HS-27A (cell line): ENCODE measurements at places on chromosomes 11 and 22.

- no peak for DNase-seq
Measured at GRCh38 chr22:42511401-42511891, 8.2 kb downstream of the RRP7A start.

GRCh38 chr11:8766988-8767374 lies 84.4 kb downstream of the RPL27A start:
- no peak for DNase-seq

- no peak for DNase-seq
Measured at GRCh38 chr22:49436056-49436455, 391.6 kb downstream of the BRD1 start.

DNA sequence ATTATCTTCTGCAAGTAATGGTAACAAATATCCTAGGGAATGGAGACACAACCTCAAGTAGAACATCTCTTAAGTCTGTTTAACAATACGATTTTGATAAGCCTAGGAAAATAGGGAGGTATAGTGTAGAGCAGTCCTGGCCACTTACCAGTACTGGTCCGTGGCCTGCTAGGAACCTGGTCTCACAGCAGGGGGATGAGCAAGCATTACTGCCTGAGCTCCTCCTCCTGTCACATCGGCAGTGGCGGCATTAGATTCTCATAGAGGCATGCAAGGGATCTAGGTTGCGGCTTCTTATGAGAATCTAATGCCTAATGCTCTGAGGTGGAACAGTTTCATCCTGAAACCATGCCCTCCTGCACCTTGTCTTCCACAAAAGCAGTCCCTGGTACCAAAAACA lies 4.4 kb downstream of the OR51V1 start:
- DNase-seq: no peak

DNA sequence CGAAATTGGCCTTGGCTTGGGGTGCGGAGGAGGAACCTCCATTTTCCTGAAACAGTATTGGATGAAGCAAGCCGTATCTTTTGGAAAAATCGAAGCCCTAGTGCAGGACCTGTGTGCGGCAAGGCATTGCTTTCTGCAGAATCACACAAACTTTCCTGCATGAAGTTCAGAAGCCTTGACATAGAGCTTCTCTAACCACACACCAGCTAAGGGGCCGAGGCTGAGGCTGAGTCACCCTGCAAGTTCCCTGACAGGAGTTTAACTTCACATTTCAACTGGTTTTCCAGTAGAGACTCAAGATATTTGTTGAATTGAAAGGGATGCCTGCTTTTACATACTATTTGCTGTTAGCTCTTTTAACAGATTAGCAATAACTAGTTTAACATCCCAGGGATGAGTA lies 67.8 kb downstream of the TCF20 start:
- no peak for DNase-seq

DNA sequence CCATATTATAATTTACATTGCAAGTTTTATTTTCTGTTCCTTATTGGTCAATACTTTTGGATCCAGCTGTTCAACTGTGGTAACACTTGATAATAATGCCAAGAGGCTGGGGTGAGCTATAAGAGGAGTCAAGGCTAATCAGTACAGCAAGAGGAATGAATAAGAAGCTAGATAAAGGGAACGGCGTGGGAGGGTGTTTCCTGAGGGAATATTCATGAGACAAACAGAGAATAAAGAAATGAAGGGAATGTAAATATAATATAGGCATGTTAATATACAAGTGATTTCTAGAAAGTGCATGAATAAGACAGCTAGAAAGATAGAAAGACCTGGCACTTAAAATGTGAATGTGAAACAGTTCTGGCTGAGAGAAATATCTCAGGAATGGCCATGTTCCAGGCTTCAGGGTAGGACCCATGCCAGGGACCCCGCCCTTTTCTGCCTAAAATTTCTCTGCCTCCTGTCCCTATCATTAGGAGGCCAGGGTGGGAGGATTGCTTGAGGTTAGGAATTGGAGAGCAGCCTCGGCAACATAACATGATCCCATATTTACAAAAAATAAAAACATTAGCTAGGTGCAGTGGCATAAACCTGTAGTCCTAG lies 3.9 kb downstream of the OR51B4 start:
- DNase-seq: no peak

DNA sequence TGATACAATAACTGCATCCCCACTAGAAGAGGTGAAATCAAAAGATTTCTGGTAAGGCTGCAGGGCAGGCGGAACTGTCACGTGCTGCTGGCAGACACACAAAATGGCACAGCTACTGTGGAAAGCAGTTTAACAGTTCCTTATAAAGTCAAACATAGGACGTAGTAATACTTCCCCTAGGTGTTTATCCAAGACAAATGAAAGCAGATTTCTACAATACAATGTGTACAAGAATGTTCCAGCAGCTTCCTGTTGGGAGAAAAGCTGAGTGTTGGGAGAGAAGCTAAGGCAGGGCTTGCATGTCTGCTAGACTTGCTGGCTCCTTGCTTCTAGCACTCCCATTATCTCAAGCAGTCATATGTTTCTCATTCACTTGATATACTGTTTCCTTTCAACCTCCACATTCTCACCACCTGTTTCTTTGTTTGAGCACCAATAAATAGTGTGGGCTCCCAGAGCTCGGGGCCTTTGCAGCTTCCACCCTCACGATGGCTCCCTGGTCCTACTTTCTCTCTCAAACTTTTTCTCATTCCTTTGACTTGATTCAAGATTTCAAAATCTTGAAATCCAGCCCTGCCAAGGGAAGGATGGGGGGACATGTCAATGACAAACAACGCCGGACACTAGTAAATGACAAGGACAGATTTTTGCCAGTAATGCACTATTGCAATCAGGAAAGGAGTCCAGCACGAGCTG lies 21.2 kb upstream of the IL17RA start:
- no peak for DNase-seq

GRCh38 chr11:85787168-85787567 lies 23.8 kb downstream of the SYTL2 start:
- DNase-seq: no peak

GRCh38 chr11:30495437-30495836 lies 90.7 kb downstream of the MPPED2 start:
- no peak for DNase-seq

- no peak for DNase-seq
Measured at GRCh38 chr11:19460718-19461405, 220.1 kb upstream of the E2F8 start.

DNA sequence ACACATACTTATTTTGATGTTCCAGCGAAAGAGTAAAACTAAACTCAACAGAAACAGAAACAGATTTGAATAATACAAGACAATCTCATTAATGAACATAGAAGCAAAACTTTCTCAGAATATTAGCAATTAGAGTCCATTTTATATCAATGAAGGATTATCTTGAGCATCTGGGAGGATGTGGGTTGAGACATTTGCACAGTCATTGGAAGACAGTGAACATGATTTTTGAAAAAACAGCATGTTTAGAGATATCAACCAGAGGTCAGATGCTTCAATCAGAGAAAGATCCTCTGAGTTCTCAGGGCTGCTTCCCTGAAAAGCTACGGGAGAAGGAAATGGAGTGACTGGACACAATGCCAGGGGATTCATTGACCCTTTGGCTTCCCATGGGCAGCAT lies 35.9 kb upstream of the VPREB1 start:
- DNase-seq: no peak

- no peak for DNase-seq
Measured at GRCh38 chr11:109507836-109508561, 86.0 kb downstream of the C11orf87 start.

DNA sequence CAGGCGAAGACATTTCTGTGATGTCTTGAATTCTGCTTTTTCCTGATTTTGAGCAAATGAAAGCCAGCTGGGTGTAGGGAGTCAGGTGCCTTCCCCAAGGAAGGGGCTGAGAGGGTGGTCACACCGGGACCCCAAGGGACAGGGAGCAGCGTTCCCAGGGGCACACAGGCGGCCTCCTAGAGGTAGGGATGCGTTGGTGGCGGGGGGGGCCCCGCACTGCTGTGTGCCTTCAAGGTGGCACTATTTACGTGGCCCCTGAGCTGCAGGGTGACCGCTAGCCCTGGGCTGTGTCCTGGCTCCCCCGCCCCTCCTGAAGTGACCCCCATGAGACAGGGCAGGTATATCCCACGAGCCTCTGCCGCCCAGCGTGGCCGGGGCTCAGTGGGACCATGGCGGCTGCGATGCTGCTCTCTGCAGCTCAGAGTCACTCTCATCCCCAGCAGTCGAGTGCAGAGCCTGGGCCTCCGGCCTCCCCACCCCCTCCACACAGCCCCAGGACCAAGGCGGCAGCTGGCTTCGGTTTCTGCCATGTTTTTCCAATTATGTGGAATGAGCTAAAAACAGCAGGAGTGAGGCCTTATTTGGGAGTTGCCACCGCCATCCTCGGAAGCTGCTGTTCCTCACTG lies 60.9 kb downstream of the LRP5 start:
- DNase-seq: no peak

GRCh38 chr22:45631140-45631840 lies 40.3 kb upstream of the ATXN10 start:
- DNase-seq: no peak

- DNase-seq: peak; percentile 38
Measured at GRCh38 chr11:72831521-72832300, 17.5 kb downstream of the ATG16L2 start.

DNA sequence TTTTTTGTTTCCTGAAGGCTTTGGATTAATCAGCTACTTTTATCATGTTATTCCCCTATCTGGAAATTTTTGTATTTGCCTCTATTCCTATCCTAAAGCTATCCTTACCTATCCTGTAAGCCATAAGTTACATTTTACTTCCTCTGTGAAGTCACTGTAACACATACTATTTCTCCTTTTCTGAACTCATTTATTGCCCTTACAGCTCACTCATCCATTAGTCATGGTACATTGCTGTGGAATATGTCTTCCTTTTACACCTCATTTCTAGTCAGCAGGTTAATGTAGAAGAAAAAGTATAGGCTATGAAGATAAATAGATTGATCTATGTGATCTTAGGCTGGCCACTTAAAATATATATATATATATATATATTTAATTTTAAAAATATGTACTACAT lies 28.0 kb downstream of the SWAP70 start:
- no peak for DNase-seq

- DNase-seq: no peak
Measured at GRCh38 chr11:124863826-124864165, 1.4 kb upstream of the ROBO3 start.

- DNase-seq: no peak
Measured at GRCh38 chr22:27206374-27207133, 549.2 kb downstream of the MIAT start.

DNA sequence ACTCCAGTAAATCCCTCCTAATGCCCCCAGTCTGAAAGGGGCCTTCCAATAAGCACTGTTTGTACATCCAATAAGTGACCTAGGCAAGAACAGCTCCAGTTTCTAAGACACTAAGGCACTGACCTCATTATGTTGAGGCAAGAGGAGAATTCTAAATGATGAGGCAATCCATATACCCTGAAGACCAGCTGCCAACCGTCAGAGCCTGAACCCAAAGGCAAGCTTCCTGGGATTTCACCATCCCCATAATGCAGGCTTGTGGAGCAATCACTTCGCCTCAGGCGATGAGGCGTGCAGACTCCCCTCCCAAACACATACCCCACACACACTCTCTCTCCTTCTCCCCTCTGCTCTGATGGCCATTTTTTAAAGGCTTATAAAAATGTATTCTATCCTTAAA lies 49.5 kb downstream of the LGR4 start:
- no peak for DNase-seq

DNA sequence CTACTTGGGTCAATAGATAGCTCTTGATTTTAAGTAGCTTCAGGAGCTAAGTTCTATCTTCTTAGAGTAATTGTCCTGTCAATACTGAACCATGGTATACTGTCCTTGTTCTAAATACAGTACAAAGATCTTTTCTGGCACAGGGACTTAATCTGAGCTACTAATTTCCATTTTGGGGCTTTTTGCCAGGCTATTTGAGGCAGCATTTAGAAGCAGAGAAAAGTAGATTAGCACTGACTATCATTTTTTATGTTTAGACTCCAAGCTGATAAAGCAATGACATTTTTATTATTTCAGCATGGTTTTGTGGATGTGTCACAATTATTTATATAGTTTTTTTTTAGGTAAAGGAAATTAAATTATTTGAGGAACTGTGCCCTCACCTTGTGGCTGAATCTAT lies 163.2 kb downstream of the FAT3 start:
- DNase-seq: no peak

GRCh38 chr11:84720706-84721402 lies 906.3 kb downstream of the DLG2 start:
- no peak for DNase-seq

- DNase-seq: no peak
Measured at GRCh38 chr11:133238027-133238426, 294.3 kb downstream of the OPCML start.

DNA sequence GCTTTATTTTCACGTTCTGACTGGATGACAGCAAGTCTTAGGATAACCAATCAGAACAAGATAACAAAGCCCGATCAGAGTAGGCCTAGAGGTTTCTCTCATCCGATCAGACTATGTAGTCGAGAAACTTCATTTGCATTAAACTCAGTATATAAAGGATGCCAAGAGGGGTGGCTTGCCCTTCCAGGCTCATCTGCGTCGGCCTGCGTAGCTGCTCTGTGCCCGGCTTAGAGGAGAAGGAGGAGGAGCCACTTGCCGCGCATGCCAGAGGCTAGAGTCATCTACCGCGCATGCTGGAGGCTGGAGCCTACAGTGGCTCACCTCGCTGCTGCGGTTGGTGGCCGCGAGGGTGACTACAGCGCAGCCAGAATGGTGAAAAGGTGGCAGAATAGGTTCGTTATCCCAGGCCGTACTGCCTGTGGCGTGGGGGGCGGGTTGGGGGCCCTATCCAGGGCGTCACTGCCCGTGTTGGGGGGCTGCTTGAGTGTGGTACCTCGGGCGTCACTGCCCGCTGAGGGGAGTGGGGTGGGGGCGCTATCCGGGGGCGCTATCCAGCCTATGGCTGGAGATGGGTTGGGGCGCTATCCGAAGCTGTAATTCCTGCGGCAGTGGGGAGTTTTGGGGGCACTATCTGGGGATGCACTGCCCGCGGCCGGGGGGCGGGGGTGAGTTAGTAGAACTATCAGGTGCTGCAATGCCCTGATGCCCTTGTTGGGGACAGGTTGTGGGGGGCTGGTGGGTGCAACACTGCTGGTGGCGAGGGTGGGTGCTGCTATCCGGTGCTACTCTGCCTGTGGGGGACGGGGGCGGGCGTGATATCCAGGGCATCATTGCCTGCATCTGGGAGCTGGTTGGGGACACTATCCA lies at the start of gene RFPL2:
TSS of gene RFPL2 (minus strand) at position 218 of the 867 bp plus-strand sequence. CDS start 2,622 bp downstream, outside the sequence.
- DNase-seq: no peak
